ENCODE measurements at places on chromosomes 12 and 14.

DNA sequence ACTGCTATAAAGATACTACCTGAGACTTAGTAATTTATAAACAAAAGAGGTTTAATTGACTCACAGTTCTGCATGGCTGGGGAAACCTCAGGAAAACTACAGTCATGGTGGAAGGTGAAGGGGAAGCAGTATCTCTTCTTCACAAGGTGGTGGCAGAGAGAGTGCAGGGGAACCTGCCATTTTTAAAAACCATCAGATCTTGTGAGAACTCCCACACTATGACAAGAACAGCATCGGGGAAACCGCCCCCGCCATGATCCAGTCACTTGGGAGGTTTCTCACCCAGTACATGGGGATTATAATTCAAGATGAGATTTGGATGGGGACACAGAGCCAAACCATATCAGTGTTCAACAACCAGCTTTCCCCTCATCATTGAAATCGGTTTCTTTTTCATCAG is 49.9 kb downstream of the AEBP2 start:
- H3K4me1 ChIP-seq: peaks cover 6% of the 10 kb centered on the region
- H3K36me3 ChIP-seq: no peaks in the 10 kb centered on the region
- H3K4me3 ChIP-seq: no peak overlapping the region
- H3K27ac ChIP-seq: no peak overlapping the region

- no peaks in the 10 kb centered on the region for H3K36me3 ChIP-seq
- peak; percentile 61 for DNase-seq
- no peak overlapping the region for H3K4me3 ChIP-seq
- no peaks in the 10 kb centered on the region for H3K27me3 ChIP-seq
These were observed 43.1 kb downstream of the LLPH start for GRCh38 chr12:66087365-66087943.

DNA sequence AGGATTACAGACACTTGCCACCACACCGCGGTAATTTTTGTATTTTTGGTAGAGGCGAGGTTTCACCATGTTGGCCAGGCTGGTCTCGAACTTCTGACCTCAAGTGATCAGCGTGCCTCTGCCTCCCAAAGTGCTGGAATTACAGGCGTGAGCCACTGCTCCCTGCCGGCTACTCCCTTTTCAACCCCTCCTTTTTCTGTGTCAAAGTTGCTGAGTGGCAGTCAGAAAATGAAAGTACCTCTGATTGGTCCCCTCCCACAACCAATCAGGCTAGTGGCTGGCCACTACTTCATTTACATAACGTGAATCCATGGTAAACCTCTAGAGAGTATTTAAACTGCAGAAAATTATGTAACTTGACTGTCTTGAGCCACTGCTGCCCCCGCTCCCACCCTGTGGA is 5.9 kb downstream of the RESF1 start:
- H3K4me3 ChIP-seq: no peak overlapping the region
- no peak overlapping the region for H3K27ac ChIP-seq
- no peak for DNase-seq
- H3K27me3 ChIP-seq: no peaks in the 10 kb centered on the region
- H3K4me1 ChIP-seq: no peaks in the 10 kb centered on the region

GRCh38 chr12:17159506-17160300 is 553.7 kb upstream of the LMO3 start:
- no peaks in the 10 kb centered on the region for H3K4me1 ChIP-seq
- H3K27ac ChIP-seq: no peak overlapping the region
- no peaks in the 10 kb centered on the region for H3K27me3 ChIP-seq
- DNase-seq: no peak
- H3K36me3 ChIP-seq: no peaks in the 10 kb centered on the region

DNA sequence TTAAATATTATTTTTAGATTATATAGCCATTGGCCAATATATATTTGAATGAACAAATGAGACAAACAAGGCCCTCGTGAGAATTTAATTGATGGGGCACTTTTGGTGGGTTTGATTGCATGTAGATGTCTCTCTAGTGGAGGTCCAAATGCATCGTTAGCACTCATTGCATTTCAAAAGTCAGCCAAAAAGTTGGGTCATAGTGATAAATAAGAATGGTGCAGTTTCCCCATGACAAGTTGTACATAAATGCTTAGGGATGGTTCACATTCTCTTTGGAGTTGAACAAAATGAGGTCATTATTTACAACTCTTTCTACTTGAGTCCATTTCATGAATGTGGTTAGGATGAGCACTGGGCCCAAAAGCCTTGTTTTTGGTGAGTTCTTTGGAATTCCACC is 1.0 kb downstream of the BEST3 start:
- no peak overlapping the region for H3K27ac ChIP-seq
- no peaks in the 10 kb centered on the region for H3K36me3 ChIP-seq
- no peak for DNase-seq
- no peak overlapping the region for H3K4me3 ChIP-seq
- no peaks in the 10 kb centered on the region for H3K27me3 ChIP-seq

GRCh38 chr12:115722181-115722580 is 555.3 kb downstream of the MED13L start:
- no peaks in the 10 kb centered on the region for H3K27me3 ChIP-seq
- no peaks in the 10 kb centered on the region for H3K36me3 ChIP-seq
- H3K4me3 ChIP-seq: no peak overlapping the region
- no peak overlapping the region for H3K27ac ChIP-seq
- no peak for DNase-seq

GRCh38 chr14:104753528-104754212 is 723 bp downstream of the SIVA1 start:
- H3K27me3 ChIP-seq: no peaks in the 10 kb centered on the region
- DNase-seq: no peak
- H3K4me1 ChIP-seq: peaks cover 9% of the 10 kb centered on the region
- peak overlapping the region; percentile 86 for H3K27ac ChIP-seq
- H3K4me3 ChIP-seq: peak overlapping the region; percentile 84

DNA sequence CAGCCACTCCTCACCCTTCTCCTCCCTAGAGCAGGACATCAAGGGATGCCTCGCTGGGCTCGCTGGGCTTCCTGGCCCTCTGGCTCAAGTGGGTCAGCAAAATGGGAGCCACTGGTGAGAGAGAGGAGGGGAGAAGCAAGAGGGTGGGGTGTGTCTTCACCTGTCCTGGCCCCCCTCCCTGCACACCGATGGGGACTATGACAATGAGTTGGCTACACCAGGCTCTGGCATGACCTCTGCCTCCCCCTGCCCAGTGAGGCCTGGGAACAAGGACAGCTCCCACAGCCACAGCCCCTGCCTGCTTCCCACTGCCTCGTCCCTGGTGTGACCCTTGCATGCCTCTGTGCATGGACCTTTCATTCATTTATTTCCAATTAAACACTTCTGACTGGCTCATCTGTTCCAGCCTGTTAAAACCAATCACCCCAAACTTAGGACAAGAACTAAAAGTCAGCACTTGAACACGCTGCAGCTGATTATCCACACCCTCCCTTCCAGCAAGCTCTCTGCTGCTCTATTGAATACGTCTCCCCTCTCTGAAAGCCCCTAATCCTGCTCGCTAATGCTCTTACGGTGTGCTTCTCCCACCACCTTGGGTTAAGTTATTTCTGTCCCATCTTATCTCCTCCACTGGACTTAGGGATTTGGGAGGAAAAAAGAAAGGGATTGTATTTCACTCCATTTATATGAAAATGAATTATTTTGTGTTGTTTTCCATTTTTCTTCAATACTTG is 5.8 kb upstream of the PPP2R5C start:
- no peaks in the 10 kb centered on the region for H3K4me1 ChIP-seq
- no peak overlapping the region for H3K4me3 ChIP-seq
- DNase-seq: no peak
- no peaks in the 10 kb centered on the region for H3K27me3 ChIP-seq
- no peaks in the 10 kb centered on the region for H3K36me3 ChIP-seq

DNA sequence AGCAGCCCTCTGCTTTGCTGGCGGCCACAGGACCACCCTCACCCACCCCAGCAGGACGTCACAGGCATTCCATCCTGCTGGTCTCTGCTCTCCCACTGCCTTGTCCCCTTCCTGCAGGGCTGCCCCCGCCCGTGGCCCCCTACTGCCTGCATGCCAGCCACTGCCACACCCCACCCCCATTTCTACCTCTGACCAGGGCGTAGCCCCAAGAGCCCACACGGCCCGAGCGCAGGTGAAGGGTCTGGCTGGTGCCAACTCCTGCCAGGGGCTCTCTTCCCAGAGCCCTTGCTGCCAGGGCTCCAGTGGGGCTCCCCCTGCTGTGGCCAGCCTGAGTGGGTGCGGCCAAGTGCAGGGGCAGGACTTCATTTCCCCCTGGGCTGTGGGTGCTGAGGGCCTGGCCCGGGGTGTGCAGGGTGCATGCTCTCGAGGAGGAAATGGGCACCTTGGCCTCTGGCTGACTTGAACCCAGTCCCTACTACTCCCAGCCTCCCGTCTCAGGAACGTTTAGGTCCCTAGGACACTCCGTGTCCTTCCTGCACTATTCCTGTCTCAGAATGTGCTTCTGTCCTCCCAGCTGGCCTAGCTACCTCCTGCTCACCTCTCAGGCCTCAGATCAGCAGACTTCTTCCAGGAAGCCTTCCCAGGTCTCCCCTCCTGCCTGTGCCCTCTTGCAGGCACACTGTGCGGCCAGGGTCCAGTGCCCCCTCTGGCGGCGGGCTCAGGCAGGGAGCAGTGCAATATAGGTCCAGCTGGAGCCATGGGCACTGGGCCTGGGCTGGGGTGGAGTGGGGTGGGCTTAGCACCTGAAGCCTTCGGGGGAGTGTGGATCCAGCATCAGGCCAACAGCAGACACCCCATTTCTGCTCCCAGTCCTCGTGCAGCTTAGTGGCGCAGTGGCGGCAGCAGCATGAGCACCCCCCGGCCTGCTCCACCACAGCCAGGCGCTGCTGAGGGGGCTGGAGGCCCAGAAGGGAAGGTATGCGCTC is 1.4 kb downstream of the LBHD2 start:
- H3K36me3 ChIP-seq: no peaks in the 10 kb centered on the region
- DNase-seq: no peak
- H3K27ac ChIP-seq: no peak overlapping the region
- no peaks in the 10 kb centered on the region for H3K27me3 ChIP-seq

GRCh38 chr14:79586989-79587598 is 624.2 kb downstream of the DIO2 start:
- no peaks in the 10 kb centered on the region for H3K36me3 ChIP-seq
- no peak overlapping the region for H3K27ac ChIP-seq
- no peak overlapping the region for H3K4me3 ChIP-seq
- H3K4me1 ChIP-seq: no peaks in the 10 kb centered on the region
- H3K27me3 ChIP-seq: no peaks in the 10 kb centered on the region

- no peaks in the 10 kb centered on the region for H3K4me1 ChIP-seq
- H3K36me3 ChIP-seq: no peaks in the 10 kb centered on the region
- H3K27ac ChIP-seq: no peak overlapping the region
- H3K4me3 ChIP-seq: no peak overlapping the region
These were observed 98.1 kb upstream of the GRIP1 start for GRCh38 chr12:66776974-66777373.

DNA sequence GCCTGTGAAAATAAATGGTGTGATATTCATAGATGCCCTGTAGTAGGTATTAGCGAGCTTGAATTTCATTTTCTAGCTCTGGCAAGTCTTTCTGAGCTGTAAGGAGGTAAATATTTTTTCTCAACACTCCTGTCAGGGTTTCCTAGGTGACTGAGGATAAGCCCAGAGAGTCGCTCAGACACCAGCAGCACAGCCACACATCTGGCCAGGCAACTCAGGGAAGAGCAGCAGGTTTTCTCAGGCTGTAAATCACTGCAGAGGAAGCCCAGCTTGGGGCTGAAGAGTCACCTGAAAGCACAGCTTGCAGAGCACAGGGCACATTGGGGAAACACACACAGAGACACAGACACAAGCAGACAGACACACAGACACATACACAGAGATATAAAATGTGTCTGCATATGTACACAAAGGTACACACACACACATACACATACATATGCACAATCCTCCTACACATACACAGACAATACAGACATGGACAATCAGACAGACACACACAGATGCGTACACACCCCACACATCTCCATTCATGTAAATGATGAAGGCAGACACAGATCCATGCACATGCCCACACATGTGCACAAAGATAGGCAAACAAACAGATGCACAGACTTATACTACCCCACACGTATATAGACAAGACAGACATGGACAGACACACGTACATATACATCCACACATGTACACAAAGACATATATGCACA is 232.0 kb upstream of the TMTC1 start:
- no peaks in the 10 kb centered on the region for H3K36me3 ChIP-seq
- DNase-seq: no peak
- no peaks in the 10 kb centered on the region for H3K27me3 ChIP-seq
- no peaks in the 10 kb centered on the region for H3K4me1 ChIP-seq

- no peaks in the 10 kb centered on the region for H3K27me3 ChIP-seq
- H3K4me1 ChIP-seq: no peaks in the 10 kb centered on the region
- no peak overlapping the region for H3K4me3 ChIP-seq
These were observed 5.9 kb upstream of the BHLHE41 start for GRCh38 chr12:26130728-26131127.

DNA sequence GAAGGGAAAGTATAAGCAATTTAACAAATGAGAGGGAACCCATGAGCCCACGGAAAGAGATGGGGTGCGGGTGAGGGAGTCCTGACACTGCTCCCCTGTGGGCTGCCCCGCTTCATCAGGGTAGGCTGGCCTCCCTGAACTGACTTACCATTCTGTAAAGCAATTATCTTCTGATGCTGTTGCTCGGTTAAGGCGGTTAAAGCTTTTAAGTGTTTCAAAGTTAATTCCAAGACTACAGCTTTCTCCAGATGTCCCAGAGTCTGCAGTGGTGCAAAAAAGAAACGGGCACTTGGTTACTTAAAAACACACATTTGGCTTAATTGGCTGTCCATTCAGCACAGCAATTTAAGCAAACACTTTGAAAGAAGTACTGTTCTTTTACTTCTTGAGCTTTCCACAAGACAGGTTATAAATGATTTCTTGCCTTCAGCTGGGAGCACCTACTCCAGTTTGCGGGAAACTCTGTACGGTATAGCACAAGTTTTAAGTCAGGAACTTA is 1.3 kb downstream of the BHLHE41 start:
- peak overlapping the region; percentile 52 for H3K4me3 ChIP-seq
- peaks cover 8% of the 10 kb centered on the region for H3K4me1 ChIP-seq
- H3K27ac ChIP-seq: peak overlapping the region; percentile 97
- DNase-seq: no peak
- H3K36me3 ChIP-seq: no peaks in the 10 kb centered on the region

- peak overlapping the region; percentile 70 for H3K4me3 ChIP-seq
- H3K27ac ChIP-seq: peak overlapping the region; percentile 98
- peaks cover 5% of the 10 kb centered on the region for H3K4me1 ChIP-seq
- DNase-seq: no peak
- H3K27me3 ChIP-seq: no peaks in the 10 kb centered on the region
These were observed 687 bp downstream of the RAB35 start for GRCh38 chr12:120115692-120116440.

All from uterus (tissue), 4 donors.